ENCODE measurements at places on chromosomes 2 and 18. TPM values are rescaled to one million over a fixed set of nuclear protein-coding genes. Genes with fewer than 3 reads are reported as not detected.

The DTYMK gene
- polyA plus RNA-seq, result 82.3 TPM

The TGFBRAP1 gene
- polyA plus RNA-seq, result 11.2 TPM

The CCDC195 gene
- polyA plus RNA-seq, result not detected

The TMEM247 gene
- not detected for polyA plus RNA-seq

The PLEK gene
- not detected for polyA plus RNA-seq

The PPM1G gene
- 73.3 TPM for polyA plus RNA-seq

The DHRS9 gene
- polyA plus RNA-seq, result not detected

The TMEFF2 gene
- polyA plus RNA-seq, result 0.91 TPM

The RGPD4 gene
- polyA plus RNA-seq, result not detected

The CRACDL gene
- polyA plus RNA-seq, result 0.25 TPM

All from H1 (cell line).